ENCODE measurements at places on chromosomes 1 and 21.

- DNase-seq = peak; percentile 78
These were observed 2.7 kb upstream of the ANXA9 start for GRCh38 chr1:150979092-150980056.

DNA sequence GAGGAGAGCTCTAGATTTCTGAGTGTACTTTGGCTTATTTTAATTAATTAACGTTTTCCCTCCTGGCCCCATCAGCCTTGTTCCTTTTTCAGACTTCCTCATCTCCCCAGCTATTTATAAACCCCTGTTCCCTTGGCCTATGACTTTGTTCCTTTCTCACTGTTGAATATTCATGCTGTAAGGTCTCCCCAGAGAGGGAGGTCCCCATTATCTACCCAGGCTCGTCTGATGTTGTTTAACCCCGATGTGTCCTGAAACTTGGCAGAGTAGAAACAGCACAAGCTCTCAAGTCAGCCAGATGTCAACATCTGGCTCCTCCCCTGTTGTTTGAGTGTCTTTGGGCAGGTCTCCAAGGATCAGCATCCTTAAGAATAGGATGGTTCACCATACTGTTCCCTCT is 153.6 kb downstream of the HIVEP3 start:
- no peak for DNase-seq

GRCh38 chr1:117821774-117822482 is 107.5 kb downstream of the GDAP2 start:
- DNase-seq = no peak

DNA sequence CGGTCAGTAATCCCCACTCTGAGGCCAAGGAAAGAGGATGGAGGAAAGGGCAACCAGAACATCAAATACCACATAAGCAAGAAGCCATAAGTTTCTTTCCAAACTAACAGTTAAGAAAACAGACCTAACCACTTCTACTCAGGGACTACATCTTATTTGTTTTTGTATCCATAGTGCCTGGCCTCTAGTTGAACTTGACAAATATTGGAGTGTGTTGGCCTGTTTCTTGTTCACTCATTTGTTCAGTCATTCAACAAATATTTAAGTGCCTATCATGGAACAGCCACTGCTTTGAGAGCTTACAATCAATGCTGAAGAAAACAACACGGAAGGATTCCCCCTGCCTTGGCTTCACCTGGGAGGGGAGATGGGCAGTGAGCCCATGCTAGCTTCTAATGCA is 69.7 kb downstream of the ST6GALNAC3 start:
- no peak for DNase-seq

DNA sequence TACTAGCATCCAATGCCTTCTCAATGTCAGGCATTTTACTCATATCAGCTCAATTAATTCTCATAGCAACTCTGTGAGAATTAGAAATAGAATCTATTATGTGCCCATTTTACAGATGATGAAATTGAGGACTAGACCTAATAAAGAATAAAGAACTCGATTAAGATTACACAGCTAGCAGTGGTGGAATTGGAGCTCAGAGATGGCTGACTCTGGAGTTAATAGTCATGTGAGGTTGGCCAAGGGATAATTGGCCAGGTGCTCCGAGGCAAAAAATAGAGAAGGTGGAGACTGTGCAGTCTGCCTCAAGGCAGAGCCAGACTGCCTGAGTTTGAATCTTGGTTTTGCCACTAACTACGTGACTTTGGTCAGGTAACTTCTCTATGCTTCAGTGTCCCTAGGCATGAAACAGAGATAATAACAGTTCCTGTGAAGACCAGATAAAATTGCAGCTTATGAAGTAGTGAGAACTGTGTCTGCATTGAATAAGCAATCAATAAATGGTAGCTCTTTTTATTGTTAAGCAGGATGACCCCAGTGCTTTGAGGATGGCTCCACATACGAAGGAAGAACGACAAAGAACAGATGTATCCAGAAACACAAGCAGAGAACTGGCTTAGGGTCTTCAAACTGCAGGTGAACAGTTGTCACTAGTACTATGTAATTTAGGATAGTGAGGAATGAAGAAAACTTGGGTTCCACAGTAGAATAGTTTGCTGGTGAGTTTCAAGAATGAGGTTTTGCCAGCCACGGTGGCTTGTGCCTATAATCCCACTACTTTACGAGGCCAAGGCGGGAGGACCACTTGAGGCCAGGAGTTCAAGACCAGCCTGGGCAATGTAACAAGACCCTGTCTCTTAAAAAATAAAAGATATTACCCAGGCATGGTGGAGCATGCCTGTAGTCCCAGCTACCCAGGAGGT is 6.9 kb upstream of the CCSAP start:
- no peak for DNase-seq

- DNase-seq = no peak
These were observed 41.3 kb downstream of the TCP10L start for GRCh38 chr21:32543975-32544374.

DNA sequence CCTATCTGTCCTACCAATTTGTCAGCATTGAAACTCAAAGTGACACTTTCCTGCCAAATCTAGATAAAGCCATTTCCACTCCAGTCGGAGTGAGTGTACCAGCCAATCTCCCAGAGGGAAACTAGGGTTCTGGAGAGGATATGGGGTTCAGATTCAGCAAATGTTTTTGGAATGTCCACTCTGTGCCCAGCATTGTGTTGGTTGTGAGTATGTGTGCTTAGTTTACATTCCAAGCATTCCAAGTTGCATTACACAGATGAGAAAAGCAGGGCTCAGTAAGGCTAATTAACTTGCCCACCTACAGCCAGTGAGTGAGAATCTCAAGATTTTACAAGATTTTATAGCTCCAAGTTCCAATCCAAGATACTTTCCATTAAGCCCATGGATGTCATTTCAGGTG is 26.4 kb upstream of the RGS16 start:
- DNase-seq = no peak
